ENCODE measurements at places on chromosomes 16 and 17.
A peak's percentile ranks its signal among the peaks of the same experiment; 100 is the strongest.

- DNase-seq, result no peak
Measured at GRCh38 chr17:32590974-32591373, 104.2 kb downstream of the CDK5R1 start.

GRCh38 chr16:24191876-24192402 is 64.2 kb upstream of the CACNG3 start:
- peak; percentile 42 for DNase-seq

DNA sequence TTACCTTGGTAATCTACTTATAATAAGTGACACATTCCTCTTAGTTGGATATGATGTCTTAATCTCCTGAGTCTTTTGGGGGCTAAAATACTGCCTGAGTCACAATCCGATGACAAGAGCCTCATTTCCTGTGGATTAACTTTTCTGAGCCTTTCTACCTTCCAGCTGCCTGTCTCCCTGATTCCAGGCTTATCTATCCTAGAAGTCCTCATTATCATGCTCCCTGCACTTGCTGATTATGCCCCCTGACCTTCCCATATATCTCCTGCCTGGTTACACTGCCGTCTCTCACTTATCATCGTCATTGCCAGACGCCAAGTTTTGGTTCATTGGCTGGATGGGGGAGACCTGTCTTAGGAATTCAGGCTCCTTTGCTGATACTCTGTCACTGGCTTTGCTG is 727.4 kb upstream of the CA10 start:
- DNase-seq, result no peak

- no peak for DNase-seq
Measured at GRCh38 chr17:19558946-19559345, 25.3 kb downstream of the SLC47A1 start.

DNA sequence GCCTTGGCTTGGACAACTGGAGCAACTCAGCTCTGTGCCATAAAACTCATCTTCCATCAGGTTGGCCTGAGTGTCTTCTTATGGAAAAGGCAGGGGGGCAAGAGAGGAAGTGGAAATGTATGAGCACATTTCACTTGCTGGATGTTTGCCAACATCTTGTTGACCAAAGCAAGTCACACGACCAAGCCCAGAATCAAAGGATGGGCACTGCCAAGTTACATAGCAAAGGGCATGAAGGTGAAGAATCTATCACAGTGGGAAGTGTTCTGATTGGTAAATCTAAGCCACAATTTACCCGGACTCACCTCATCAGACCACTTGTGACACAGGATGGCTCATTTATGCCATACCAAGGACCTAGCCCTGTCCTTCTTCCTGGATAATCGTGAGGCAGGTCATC is 310.5 kb upstream of the IRX5 start:
- DNase-seq, result no peak

DNA sequence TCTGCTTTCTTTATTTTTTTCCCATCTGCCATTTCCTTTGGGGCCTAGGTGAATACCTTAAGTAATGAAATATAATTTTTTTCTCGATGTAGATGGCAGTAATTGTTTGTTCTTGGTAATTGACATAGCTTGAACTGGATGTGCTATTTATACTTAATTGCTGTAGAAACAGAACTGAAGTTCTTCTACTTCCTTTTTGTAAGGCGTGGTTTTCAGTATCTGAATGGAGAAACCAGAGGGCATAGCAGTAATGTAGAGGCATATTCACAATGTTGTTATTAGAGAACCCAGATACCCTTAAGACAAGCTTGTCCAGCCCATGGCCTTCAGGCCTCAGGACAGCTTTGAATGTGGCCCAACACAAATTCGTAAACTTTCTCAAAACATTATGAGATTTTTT is 16.4 kb downstream of the ATP6V0A1 start:
- DNase-seq, result no peak

GRCh38 chr16:82832821-82833220 is 206.1 kb downstream of the CDH13 start:
- no peak for DNase-seq
